ENCODE measurements at places on chromosomes 11 and 22. TPM values are rescaled to one million over a fixed set of nuclear protein-coding genes. Genes with fewer than 3 reads are reported as not detected.

DNA sequence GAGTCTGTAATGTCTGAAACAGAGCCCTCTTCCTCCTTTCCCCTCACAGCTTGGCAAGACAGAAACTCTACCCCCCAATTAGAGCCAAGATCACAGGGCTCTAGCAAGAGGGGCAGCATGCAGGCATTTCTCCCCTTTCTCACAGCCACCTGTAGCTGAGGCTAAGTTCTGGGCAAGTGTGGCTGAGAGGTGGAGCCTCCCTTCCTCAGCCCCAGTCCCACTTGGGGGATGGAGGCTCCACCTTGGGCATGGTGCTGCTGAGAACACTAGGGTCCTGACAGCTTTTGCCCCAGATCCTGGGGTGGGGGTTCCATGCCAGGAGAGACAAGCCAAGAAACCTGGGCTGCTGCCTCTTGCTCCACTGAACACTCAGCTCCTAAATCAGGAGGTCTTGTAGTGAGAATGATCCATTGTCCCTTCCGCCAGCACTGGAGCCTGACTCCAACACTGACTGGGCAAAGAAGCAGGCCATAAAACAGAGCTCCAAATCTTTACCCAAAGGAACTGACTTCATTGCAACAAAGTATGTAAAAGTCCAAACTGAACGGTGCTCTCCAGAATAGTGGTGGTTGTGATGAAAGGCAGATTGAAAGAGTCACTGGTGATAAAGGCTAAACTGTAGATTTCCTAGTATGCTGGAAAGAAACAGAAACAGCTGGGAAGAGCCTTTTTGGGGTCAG lies 25.6 kb downstream of the NARS2 start:
- DNase-seq, result no peak

GRCh38 chr11:73389916-73390315 lies 13.7 kb downstream of the RELT start:
- no peak for DNase-seq

GRCh38 chr22:25883482-25884033 lies 141.6 kb downstream of the MYO18B start:
- DNase-seq, result no peak

DNA sequence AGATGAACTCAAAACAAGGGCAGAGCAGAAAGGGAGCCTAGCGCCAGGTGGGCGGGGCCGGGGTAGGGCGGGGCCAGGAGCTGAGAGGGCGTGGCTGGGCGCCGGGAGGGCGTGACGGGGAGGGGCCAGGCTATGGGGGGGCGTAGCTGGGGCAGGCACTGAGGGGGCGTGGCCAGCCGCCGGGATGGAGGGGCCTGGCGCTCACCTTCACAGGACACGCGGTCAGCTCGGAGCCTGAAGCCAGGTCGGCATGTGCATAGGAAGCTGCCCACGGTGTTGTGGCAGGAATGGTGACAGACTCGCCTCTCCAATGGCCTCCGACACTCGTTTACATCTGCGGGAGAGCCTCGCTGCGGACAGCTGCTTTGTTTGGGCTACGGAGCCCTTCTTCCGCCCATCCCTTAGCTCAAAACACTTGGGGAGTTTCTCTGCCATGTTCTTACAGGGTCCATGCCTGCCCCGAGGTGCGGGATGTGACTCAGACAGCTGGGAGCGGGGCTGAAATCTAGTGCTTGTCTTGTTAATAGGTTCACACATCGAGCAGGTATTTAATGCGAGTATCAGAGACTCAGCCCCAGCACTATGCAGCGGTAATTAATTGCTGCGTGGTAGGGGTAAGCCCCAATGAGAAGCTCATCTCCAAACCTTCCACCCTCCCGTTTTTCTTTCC lies 13.4 kb downstream of the VWCE start:
- no peak for DNase-seq

GRCh38 chr11:34148504-34149165 lies 43.2 kb downstream of the NAT10 start:
- DNase-seq, result no peak

DNA sequence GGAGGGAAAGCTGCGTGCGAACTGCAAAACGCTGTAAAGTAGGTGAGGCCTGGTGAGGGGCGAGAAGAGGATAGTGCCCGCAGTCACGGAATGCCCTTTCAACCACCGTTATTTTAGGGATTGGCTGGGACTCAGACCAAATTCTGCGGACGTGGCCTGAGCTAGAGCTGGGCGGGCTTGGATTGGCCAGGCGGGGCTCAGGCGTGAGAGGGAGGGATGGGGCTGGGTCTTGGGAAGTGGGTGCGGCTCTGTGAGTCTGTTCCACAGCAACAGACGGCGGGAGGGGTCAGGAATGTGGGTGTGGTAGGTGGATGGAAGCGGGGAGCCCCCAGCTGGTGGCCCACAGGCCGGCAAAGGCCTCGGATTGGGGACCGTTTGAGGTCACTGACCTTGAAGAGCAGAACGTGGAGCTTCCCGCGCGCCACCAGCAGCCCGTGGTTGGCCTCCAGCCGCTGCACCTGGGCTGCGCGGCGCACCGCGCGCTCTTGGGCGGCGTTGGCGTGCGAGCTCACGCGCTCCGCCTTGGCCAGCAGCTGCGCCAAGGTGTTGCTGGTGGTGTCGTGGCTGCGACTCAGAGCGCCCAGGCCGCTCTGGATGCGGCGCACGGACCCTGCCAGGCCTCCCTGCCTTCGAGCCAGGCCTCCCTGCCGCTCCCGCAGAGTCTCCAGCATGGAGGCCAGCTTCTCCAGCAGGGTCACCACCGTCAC lies 444 bp downstream of the CAVIN3 start:
- DNase-seq, result peak; percentile 96

DNA sequence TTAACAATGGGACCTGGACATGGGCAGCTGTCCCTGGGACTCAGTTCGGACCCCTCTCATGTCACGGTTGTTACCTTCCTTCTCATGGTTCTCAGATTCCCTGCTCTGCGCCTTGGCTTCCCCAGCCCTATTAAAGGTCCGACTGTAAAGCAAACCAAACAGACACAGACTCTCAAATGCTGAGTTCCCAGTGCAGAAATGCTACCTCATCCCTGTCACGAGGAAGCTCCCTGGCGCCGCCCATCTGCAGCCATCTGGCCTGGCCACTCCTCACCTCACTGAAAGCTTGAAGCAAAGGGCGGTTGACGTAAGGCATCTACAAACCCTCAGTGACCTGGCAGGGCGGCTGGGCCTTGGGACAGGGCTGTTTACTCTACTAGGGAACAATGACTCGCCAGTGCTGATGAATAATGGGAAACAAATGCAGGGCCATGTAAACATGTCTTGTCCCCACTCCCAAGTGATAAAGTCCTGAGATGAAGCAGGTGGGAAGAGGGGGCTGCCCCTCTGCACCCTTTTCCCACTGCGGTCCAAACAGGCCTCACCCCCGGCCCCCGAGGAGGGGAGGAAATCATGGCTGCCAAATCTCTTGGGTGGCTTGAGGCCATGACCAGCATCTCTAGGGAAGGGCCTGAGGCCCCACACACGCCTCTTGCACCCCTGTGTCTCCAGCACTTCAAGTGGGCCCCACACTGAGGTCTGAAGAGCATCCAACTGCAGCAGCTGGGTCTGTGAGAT lies 49.3 kb downstream of the SCUBE1 start:
- peak; percentile 71 for DNase-seq

The OR52A1 gene
- not detected for total RNA-seq

DNA sequence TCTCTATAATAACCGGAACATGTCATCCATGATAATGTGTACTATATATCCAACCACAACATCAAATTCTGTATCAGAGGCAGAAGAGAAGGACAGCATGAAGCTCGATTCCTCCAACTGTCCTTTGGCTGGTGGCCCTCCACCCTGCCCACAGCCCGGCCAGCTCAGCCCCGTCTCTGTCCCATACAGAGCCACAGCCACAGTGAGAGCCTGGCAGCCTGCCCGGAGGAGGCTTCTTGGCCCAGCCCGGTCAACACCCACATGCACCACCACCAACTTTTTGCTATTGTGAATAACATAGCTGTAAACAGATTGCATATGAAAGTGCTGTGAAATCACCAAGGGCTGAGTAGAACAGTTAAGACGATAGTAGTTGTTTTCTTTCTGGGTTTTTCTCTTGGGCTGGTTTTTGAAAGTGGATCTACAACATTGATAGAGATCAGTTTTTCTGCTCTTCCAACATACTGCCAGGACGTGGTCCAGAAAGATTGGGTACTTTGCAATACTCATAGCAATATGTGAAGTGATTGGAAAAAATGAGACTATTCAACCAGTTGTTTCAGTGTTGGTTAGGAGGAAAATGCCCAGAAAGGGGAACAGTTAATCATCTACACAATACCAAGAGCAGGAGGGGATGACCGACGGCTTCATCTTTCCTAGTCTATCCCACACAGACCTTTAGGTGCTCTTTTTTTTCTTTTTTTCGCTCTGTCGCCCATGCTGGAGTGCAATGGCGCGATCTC lies 6.9 kb upstream of the TUBA8 start:
- no peak for DNase-seq

DNA sequence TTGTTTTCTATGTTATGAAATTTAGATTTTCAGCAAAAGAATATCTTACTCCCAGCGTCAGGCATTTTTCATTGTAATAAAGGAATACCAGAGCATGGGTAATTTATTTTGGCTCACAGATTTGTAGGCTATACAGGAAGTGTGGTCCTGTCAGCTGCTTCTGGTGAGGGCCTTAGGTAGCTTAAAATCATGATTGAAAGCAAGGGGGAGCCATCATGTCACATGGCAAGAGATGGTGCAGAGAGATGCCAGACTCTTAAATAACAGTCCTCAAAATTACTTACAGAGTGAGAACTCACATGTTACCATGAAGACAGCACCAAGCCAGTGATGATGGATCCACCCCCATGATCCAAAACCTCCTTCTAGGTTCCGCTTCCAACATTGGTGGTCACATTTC lies 825.0 kb upstream of the CHORDC1 start:
- no peak for DNase-seq

The CRYAB gene
- total RNA-seq, result 7,453 TPM

- DNase-seq, result no peak
Measured at GRCh38 chr11:67649634-67650510, 658 bp downstream of the ACY3 start.

DNA sequence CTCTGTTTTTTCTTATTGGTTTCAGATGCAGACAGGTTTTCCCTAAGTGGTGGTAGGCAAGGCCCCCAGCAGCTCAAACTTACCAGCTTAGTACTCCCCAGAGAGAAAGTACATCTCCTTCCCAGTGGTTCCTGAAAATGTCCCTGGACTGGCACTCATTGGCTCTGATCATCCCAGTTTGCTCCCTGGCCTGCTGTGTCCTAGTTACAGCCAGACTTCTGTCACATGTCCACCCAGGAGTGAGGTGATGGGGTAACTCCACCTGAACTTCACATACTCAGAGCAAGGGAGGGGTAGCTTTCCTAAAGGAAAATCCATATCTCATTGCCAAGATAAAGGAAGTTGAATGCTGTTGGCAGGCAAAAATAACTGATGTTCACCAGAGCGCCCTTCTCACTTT lies 237.0 kb upstream of the MPPED2 start:
- no peak for DNase-seq
